ENCODE measurements at places on chromosomes 12 and 14.
A peak's percentile ranks its signal among the peaks of the same experiment; 100 is the strongest.

GRCh38 chr12:24697769-24698168 is 251.1 kb downstream of the BCAT1 start:
- DNase-seq = no peak

GRCh38 chr14:85798856-85799255 is 268.9 kb downstream of the FLRT2 start:
- no peak for DNase-seq

- no peak for DNase-seq
Observed at GRCh38 chr14:80605536-80605935, 336.0 kb downstream of the CEP128 start.

DNA sequence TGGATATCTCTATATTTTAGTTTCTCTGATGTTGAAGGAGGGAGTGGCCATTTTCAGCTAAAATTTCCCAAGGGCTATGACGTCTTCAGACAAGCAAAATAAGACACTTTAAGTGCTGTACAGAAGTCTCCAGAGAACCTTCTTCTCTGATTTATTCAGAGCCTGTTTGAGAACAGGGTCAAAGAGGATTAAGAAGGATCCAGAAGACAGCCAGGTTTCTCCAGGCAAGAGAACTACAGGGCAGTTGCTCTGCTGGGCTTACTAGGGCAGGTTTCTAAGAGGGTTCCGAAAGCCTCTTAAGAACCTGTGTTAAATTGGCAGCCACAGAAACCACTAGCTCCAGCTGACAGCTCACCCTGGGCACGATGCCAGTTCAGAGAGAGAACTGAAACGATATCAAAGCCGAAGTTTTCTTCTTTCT is 1.2 kb downstream of the MGP start:
- DNase-seq = peak; percentile 87

DNA sequence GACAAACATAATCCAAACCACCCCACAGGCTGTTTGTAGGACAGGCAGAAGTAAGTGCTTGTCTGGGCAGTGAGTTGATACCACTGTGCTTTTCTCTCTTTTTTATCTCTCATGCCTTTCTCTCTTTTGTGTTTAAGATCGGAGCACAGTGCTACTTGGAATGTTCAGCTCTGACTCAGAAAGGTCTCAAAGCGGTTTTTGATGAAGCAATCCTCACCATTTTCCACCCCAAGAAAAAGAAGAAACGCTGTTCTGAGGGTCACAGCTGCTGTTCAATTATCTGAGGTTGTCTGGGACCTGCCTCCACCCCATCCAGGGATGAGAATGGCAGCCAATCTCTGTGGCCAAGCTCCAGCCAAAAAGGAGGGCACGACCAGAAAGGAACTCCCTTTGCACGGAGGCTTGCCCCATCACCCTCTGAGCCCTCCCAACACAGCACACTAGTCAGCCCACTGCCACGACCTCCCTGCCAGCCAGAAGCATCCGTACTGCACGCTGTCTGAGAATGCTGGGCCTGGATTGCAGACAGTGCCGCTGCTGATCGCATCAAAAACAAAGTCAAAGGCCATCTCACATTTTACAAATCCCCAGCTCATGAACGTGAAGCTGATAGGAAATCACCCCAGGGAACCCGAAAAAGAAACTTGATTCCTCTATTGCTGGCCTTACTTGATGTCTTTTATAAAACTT is 27.8 kb downstream of the GPHB5 start:
- no peak for DNase-seq

GRCh38 chr14:76405627-76406026 is 29.7 kb downstream of the ESRRB start:
- DNase-seq = no peak

- no peak for DNase-seq
Observed at GRCh38 chr12:109946505-109946904, 46.4 kb downstream of the TCHP start.

DNA sequence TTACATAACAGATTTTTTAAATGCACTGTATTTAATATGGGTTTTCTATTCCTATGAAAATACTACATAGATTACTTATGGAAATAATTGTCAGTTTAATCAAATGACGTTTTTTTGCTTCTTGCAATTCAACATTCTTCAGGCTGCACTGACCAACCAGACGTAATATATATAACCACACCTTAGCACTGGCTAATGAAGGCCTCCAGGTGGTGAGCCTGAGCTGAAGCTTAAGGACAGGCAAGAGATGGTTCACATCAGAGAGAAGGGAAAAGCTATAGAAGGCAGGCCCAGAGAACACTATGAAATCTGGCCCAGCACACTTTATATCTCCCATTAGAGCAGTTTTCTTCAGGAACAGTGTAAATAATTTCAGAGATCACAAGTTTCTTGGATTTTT is 2.8 kb upstream of the MDGA2 start:
- DNase-seq = no peak

DNA sequence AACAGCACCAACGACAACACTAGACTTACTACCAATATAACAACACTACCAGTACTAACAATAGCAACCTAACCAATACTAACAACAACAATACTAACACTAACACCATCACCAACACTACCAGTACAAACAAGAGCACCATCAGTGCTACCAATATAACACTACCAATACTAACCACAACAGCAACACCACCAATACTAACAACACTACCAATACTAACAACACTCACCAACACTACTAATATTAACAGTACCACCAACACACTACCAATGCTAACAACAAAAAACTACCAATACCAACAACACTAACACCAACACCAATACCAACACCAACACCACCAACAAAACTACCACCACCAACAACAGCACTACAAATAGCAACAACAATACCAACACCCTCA is 25.1 kb downstream of the PTGER2 start:
- DNase-seq = no peak

DNA sequence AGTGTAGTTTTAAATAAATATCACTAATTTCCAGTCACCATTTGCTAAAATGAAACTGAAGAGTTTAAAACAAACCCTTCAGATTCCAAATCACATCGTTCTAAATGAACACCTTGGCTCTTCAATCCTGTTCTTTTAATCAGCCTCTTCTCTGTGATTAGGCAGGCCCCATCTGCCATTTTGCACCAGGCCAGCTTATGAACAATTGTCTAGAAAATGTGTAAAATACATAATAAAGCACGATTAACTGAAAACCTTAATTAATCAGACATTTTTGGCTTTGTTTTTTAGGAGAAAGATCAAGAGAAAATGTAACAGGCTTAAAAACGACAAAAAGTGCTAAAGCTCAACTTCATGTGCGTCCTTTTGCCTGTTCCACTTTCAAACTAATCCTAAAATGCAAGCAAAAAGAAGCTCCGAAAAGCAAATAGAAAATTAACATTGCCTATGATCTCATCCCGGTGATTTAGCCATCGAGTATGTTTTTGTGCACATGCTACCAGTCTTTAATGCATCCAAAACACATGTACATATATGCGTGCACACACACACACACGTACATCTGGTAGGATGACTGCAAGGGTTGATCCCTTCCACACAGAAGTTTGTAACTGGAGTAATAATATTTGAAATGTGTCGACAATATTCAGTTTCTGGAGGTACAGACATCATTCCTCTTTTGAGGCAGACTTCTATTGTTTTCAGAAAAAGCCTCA is 288.6 kb downstream of the FOXN3 start:
- DNase-seq = no peak

DNA sequence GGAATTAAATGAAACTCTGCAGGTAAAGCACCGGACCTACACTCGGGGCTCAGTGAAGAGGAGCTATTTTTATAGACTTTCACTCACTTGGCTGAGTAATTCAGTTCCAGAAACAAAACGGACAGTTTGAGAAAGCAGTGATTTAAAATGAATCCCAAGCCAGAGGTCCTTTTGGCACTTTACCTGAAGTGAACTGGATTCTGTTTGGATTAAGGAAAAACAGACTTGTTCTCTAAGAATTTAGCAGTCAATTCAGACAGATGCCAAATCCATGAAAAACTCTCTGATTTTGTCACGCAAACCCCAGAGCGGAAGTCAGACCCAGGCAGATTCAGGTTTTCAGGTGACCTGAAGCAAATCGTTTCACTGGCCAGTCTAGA is 4.9 kb upstream of the VASH1 start:
- no peak for DNase-seq

DNA sequence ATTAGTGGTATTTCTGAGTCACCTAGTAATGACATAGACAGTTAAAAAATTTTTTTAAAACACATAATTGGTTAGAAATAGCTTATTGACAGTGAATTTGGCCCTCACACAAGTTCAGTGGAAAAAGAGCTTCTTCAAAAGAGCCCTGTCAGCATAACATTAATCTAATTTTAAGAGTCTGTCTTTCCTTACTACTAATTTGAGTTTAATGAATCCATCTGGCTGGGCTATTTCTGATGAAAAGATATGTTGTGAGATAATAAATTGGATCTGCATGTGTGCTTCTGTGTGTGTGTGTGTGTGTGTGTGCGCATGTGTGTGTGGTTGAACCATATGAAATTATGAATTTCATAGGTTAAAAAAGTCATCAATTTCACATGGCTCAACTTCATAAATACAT is 1045.2 kb downstream of the FLRT2 start:
- DNase-seq = no peak

- no peak for DNase-seq
Observed at GRCh38 chr12:95446506-95446900, 27.4 kb upstream of the METAP2 start.

GRCh38 chr12:77591959-77592743 is 238.5 kb upstream of the NAV3 start:
- no peak for DNase-seq

- no peak for DNase-seq
Observed at GRCh38 chr12:116372815-116373214, 95.3 kb upstream of the MED13L start.

DNA sequence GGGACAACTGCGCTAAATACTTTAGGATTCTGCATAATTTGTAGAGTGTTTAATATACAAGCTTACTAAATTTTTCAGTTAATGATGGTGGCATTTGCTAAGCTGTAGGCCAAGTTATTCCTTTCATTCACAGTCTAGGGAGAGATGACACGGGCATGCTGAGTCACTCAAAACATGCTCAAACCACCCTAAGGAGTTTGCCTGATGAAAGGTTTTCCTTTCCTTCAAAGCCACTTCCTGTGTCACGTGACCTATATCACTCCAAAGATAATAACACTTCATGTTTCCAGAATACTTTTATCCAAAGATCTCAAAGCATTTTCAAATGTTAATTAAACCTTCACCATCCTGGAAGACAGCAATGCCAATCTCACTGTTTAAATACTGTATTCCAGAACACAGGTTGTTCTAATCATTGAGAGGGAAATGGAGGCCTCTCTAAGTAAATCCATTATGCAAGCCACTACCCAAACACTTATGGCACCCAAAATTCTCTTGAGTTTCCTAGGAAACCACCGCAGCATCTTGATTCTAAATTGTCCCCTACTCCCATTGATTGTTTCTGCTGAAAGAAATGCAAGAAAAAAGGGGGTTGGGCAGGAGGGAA is 207.0 kb upstream of the CDKN3 start:
- no peak for DNase-seq

GRCh38 chr12:122058549-122059149 is 19.9 kb upstream of the MLXIP start:
- no peak for DNase-seq

- no peak for DNase-seq
Observed at GRCh38 chr12:131759176-131759575, 48.3 kb downstream of the SFSWAP start.

DNA sequence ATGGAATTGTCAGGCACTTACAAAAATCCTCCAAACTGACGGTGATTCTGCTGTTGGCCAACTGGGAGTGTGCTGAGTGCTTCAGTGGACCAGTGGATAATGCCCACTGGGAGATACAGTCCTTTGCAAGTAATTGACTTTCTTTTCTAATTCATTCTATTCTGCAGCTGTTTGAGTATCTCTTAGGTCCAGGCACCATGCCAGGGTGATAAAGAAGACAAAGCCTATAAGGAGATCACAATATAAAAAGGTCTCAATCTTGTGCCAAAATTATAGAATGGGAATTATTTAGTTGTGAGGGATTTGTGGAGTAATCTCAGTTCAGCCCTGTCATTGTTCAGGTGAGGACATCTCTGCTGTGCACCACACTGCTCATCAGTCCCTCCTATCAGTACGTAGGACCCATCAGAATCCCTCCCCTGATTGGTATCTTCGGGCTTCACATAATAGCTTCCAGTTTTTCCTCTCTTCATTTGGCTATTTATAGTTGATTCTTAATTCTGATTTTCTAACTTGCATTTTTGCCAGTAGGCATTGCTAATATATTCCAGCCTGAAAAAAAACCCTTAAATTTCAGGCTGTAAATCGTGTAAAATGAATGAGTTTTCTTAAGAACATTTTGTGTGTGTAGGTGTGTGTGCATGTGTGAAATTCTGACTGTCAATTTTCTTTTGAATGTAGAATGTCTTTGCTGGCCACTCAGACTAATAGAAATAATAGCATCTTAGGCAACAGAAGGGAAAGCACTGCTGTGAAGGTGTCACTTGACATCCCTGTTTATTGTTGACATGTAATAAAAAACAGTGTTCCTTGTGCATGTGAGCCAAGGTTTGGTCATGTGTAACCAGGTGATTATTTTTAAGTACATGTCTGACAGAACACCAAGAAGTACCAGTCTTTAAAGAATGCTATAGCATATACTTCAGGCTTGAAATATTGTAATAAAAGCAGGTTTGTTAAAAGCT is 457.6 kb upstream of the RGS6 start:
- no peak for DNase-seq

DNA sequence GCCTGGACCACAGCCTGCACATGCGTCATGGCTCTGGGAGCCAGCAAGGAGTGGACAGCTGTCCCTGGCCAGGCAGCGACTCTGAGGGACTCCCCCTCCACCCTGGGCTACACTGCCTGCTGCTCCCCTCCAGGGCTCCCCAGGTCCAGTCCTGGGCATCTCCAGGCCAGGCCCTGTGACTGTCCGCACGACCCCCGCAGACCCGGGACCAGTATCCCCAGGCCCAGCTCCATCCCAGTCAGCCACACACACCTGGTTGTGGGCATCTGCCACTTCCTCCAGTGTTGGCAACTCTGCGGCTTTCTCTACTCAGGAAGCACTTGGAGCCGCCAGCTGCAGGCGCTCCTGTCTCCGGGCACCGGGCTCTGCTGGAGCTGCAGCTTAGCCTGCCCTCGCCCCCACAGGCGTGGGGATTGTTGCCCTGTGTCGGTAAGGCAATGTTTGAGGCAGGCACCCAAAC is 2.4 kb downstream of the ULK1 start:
- DNase-seq = no peak

- DNase-seq = no peak
Observed at GRCh38 chr14:63474111-63474510, 69.1 kb downstream of the PPP2R5E start.

DNA sequence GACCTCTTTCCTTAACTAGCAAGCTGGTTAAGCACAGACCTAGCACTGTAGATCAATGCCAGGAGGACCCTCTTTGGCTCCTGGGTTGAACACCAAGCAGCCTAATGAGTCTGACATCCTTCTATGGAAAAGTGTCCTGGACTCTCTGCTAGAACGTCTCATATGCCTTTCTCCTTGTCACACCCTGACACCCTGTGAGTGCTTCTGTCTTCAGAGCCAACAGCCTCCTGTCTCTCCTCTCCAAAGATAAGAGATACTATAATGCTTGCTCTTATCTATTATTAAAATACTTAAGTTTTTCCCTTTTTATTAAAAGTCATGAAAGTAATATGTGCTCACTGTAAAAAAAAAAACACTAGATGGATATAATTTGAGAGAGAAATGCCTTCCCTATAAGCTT is 222.7 kb downstream of the FOXN3 start:
- no peak for DNase-seq

GRCh38 chr14:68972507-68973218 is 6.4 kb downstream of the ACTN1 start:
- DNase-seq = no peak
